ENCODE measurements at places on chromosomes 6 and 20. TPM values are rescaled to one million over a fixed set of nuclear protein-coding genes. Genes with fewer than 3 reads are reported as not detected.

The SCGN gene
- total RNA-seq: not detected

The THBS2 gene
- total RNA-seq: 586 TPM

The MUC21 gene
- total RNA-seq: not detected

The C20orf141 gene
- total RNA-seq: not detected

The FABP7 gene
- not detected for total RNA-seq

The TPX2 gene
- 20.9 TPM for total RNA-seq

The DDR1 gene
- 36.5 TPM for total RNA-seq

The CDSN gene
- not detected for total RNA-seq

The EPB41L2 gene
- total RNA-seq: 82.0 TPM

The DEFB132 gene
- total RNA-seq: not detected

The SDCBP2 gene
- total RNA-seq: 4.1 TPM

The KCNK17 gene
- total RNA-seq: not detected

The GRM4 gene
- total RNA-seq: not detected

The KIF13A gene
- 13.5 TPM for total RNA-seq

The GNRH2 gene
- total RNA-seq: not detected

The CUL9 gene
- total RNA-seq: 16.4 TPM

The POU5F1 gene
- total RNA-seq: not detected

The NMBR gene
- total RNA-seq: not detected

The DDAH2 gene
- 32.1 TPM for total RNA-seq

The CCN5 gene
- 5.8 TPM for total RNA-seq

The ADTRP gene
- total RNA-seq: not detected

The CLDN20 gene
- not detected for total RNA-seq

The KCNK16 gene
- not detected for total RNA-seq

The POM121L2 gene
- not detected for total RNA-seq

The FNDC11 gene
- 0.36 TPM for total RNA-seq

The GPR63 gene
- total RNA-seq: not detected

The ADNP gene
- 19.3 TPM for total RNA-seq

The DTD1 gene
- 58.3 TPM for total RNA-seq

The PRPH2 gene
- 0.97 TPM for total RNA-seq

The KCNK5 gene
- total RNA-seq: not detected

The KCNK15 gene
- total RNA-seq: 1.1 TPM

The TMC2 gene
- not detected for total RNA-seq

The MOXD1 gene
- total RNA-seq: 2.9 TPM

The BTNL2 gene
- not detected for total RNA-seq

The SEMG1 gene
- not detected for total RNA-seq

The HTR1E gene
- not detected for total RNA-seq

The HSPA12B gene
- total RNA-seq: 1.1 TPM

The RNF39 gene
- not detected for total RNA-seq

The C6orf141 gene
- total RNA-seq: not detected

The TNFRSF21 gene
- 29.8 TPM for total RNA-seq

The FHL5 gene
- 0.18 TPM for total RNA-seq

The LPA gene
- not detected for total RNA-seq

The SPATS1 gene
- total RNA-seq: not detected

The PTCRA gene
- not detected for total RNA-seq

The GPX5 gene
- not detected for total RNA-seq

The BEND6 gene
- total RNA-seq: 4.0 TPM

The ADGRF4 gene
- 0.16 TPM for total RNA-seq

The TRIM40 gene
- not detected for total RNA-seq

The SNAP25 gene
- not detected for total RNA-seq

The MATN4 gene
- not detected for total RNA-seq

The SNAI1 gene
- 19.7 TPM for total RNA-seq

The MMP24 gene
- 0.16 TPM for total RNA-seq

Data from cardiac atrium fibroblast (primary cell).